Activated naive CD4-positive, alpha-beta T cell (primary cell): ENCODE measurements at places on chromosomes 4 and X.

DNA sequence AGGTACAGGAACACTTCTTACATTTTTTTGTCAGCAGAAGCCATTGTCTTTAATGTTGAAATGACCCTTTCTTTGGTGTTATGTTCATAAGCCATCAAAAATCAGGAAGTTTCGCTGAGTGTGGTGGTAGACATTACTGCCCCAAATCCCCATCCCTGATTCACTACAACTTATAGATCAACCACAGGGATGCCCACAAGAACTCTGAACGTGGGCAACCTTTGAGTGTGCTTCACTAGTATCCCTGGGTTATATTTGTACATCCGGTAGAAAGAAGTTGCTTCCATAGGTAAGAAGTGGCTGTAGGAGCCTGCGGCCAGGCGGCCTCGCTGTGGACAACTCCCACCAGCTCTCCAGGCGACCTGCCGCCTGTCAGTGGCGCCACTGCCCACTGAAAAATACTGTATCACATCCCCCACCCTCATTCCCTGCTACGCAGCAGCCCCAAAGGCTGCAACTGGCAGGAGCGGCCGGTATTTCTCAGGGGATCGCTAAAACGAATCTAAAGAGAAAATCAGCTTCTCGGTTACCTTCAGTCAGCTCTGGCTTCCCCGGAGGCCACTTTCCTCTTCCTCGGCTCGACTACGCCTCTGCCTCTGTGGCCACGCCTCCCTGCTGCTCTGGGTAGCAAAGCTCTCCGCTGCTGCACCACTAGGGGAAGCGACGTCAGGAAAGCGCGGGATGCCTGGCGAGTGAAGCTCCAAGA, 13.9 kb upstream of the ETDC start:
- peak; percentile 0 for DNase-seq

- DNase-seq: no peak
Observed at GRCh38 chr4:68803013-68803412, 12.8 kb upstream of the UGT2B10 start.

DNA sequence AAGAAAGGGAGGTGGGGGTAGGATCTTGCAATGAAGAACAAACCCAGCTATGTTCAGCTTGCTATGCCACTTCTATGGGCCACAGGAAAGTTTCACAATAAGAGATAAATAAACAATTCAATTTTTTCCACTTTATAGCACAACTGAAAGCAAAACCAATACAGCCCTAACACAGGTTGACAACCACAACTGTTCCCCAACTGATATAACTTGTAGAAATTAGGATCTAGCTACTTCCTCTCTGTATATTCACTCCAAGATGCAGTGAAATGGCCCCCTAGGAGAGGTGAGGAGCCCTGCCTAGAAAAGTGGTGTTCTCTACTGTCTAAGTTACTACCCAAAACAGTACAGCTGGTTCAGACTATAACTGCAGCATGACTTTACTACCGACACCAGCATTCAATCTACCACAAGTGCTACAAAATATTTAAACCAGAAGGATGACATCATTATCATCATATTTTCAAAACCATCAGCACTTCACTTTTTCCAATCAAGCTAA, 77.0 kb downstream of the FBXW7 start:
- DNase-seq: no peak

DNA sequence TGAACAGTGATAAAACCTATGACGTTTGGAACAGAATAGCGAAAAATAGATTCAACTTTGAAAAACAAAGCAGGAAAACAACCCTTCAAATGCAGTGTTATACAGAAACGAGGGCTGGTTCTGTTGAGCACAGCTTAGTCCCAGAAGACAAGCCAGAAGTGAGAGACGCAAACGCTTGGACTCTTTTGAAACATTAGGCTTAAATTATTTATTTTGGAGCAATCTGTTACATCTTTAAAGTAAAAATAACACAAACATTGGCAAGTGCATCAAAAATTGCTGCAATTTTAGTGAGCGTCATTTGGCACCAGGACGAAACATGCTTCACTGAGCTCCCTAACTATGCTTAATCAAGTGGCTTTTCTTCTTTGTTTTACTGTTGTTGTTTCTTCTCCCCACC, 63.5 kb downstream of the ENPP6 start:
- DNase-seq: no peak

GRCh38 chrX:133414406-133415275, 648 bp downstream of the GPC4 start:
- DNase-seq: no peak

DNA sequence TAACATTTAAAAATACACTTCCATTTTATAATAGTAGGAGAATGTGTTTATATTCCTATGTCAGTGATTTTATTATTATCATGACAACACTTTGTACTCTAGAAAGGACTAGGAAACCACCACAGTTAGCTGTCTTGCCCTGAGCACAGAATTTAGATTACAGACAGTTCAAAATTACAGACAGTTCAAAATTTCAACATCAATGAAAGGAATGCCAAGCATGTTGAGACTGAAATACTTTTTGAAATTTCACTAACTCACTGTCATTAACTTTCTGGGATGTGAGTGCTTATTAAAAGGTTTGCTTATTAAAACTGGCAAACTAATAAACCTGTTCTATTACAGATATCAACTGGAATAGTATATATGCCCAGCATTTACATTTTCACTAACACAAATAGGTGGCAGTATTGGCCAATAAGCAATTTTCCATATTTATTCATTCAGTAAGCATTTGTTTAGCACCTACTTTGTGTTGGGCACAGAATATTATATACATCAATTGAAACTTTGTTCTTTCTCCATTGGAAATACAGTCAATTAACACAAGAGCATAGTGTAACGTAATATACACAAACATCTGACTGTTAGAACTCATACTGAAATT, 179.4 kb downstream of the FBXW7 start:
- DNase-seq: no peak

GRCh38 chrX:151821226-151821625, 86.7 kb downstream of the CNGA2 start:
- no peak for DNase-seq
